Activated CD4-positive, alpha-beta T cell treated with anti-CD3 and anti-CD28 coated beads, Interleukin-2, Interleukin-4, amounts not matched to agents 100 ng/mL and 50 ng/mL, durations not matched to agents 16 hours and 8 hours (primary cell): ENCODE measurements at places on chromosomes 4 and X.

- no peak for DNase-seq
Observed at GRCh38 chr4:134027931-134028330, 173.7 kb downstream of the PABPC4L start.

DNA sequence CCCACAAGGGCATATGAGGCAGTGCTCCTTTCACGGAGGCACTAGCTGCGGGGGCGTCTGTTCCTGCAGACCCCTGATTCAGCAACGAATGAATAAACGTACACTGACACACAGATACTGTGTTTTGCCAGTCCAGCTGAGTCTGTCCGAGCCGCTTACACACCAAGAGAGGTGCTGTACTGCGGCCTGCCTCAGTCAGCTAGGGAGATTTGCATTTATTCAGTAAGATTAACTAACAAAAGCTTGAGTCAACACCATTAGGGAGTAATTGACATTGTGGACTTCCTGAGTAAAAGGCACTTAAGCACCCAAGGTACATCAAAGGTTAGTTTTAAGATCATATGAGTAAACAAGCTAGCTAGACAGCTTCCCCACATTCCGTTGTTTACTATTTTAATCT lies 31.0 kb upstream of the BEX4 start:
- DNase-seq, result no peak

- DNase-seq, result no peak
Observed at GRCh38 chrX:350534-351323, 32.1 kb upstream of the GTPBP6 start.

- no peak for DNase-seq
Observed at GRCh38 chrX:1387141-1387776, 4.7 kb downstream of the SLC25A6 start.

DNA sequence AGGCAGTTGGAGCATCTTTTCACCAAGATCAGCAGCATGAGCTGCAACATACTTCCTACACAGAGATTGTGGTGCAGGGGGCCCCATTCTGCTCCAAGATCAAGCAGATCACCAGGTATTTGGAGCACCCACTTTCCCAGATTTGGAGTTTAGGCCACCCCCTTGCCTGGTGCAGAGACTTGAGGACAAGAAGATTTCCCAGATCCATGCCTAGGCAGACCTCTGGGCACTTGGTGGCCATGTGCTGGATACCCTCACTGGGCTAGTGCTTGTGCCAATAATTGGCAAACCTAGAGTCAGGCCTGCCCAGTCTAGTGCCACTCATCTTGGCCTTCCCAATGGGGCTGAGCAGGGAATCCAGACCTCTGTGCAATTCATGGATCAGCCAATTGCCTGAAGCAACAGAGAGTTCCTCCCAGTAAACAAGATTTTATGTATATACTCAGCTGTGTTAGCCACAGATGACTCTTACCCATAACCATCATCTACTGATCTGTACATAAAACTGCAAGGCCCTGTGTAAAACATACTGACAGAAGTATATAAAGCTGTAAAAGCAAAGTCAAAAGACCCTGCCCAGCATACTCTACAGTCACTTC lies 228.4 kb upstream of the EMCN start:
- no peak for DNase-seq

DNA sequence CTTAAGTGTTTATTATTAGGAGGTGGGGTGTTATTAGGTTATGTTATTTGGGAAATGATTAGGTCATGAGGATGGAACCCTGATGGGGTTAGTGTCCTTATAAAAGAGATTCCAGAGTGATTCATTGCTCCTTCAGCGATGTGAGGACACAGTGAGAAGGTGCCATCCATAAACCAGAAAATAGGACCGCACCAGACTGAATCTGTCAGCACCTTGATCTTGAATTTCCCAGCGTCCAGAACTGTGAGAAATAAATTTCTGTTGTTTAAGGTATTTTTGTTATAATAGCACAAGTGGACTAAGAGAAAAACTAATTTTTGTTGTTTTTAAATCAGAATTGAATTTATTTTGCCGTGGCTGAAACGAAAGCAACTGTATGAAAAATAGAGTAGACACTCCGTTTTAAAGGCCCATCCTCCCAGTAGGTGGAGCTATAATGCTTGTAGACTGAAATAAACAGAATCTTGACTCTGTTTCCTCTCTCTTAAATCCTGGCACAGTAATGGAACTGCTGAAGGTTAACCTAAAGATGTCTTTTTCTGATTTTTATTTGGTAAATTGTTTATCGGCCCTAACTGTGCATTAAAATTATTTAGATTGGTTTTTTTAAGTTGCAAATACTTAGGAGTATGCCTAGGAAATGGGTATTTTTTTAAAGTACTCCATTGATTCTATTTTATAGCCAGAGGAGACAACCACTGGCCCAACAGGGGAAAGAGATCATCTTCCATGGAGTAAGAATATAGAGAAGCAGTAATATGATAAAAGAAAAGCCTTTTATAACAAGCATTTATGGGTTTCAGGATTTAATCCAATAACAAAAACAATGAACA lies 133.2 kb upstream of the ADAMTS3 start:
- peak; percentile 50 for DNase-seq

DNA sequence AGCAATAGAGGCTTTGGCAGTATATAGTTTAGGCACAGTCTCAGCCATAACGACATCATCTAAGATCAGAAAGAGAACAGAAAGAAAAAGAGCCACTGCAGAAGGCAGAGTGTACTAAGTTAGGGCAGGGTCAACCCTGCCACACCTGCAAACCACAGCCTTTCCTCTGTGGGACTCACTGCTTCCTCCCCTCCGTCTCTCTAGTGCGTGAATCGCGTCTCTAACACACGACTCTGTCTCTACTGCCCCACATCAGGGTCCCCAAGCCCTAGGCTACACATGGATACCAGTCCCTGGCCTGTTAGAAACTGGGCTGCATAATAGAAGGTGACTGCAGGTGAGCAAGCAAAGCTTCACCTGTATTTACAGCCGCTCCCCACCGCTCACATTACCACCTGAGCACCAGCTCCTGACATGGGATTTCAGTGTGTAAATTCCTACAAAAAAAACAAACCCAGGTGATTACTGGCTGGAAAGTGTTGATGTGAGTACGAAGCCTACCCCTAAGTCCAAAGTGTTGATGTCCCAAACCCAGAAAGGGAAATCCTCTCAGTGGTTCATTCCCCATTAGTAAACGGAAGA lies 128.9 kb downstream of the PRKX start:
- no peak for DNase-seq

GRCh38 chrX:129093706-129094105 lies 429.6 kb downstream of the SMARCA1 start:
- no peak for DNase-seq

DNA sequence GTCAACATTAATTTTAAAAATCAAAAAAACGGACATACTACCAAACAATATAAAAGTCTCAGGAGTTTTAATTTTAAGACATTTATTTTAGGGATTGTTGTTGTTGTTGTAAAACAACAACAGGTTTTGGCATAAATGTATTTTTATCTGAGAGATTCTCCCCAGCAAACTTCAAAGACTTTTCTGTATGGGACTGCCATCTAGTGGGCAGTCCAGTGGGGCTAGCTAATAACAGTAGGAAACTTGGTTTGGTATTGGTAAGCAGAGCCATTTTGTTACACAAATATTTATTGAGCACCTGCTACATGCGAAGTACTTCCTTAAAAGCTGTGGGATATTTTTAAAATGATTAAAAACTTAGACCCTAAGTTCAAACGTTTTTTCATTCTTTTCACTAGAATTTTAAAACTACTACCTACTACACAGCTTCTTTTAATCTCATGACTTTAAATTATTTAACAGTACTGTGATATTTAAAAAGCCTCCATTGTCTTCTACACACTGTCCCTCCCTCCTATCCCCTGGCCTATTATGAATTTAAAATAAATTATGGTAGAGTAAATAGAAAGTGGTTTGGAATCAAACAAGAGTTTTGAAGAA lies 1028.4 kb upstream of the INTU start:
- DNase-seq, result no peak

GRCh38 chr4:147029296-147029695 lies 83.6 kb upstream of the TTC29 start:
- no peak for DNase-seq

DNA sequence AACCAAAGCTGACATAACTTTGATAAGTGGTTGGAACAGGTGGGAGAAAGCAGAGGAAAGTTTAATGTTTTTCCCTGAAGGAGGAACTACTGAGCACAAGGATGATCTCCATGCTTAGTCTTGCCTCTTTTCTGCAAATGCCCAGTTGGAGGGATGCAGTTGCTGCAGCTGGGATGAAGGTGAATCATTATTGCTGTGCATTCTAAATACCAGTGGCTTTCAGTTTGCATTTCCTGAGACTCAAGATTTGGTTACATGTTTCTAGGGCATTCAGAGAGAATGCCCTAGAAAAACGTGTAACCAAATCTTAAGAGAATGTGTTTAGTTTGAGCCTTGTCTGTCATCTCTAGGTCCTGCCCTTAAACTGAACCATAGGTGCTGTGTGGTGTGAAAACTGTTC lies 42.2 kb downstream of the METTL14 start:
- no peak for DNase-seq

- DNase-seq, result no peak
Observed at GRCh38 chr4:71229477-71230270, 109.1 kb upstream of the SLC4A4 start.

GRCh38 chrX:103477496-103477895 lies 41.8 kb downstream of the RAB40A start:
- DNase-seq, result no peak

DNA sequence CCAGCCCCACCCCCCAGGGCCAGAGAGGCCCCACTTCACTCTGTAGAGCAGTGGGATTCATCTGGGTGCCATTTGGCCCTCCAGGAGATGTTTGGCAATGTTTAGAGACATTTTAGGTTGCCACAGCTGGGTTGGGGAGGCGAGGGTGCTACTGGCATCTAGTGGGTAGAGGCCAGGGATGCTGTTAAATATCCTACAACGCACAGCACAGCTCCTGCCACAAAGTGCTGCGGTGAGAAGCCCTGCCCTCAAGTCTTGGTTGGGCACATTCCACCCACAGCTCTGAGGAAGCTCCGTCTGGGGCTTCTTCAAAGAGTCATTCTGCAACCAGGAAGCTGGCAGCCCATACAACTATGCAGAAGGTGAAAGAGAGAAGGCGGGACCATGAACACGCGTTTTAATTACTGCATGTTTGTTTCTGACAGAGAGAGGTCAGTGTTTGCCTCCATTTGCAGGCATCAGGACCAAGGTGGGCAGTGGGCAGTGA lies 48.1 kb upstream of the FAM9C start:
- DNase-seq, result peak; percentile 92

DNA sequence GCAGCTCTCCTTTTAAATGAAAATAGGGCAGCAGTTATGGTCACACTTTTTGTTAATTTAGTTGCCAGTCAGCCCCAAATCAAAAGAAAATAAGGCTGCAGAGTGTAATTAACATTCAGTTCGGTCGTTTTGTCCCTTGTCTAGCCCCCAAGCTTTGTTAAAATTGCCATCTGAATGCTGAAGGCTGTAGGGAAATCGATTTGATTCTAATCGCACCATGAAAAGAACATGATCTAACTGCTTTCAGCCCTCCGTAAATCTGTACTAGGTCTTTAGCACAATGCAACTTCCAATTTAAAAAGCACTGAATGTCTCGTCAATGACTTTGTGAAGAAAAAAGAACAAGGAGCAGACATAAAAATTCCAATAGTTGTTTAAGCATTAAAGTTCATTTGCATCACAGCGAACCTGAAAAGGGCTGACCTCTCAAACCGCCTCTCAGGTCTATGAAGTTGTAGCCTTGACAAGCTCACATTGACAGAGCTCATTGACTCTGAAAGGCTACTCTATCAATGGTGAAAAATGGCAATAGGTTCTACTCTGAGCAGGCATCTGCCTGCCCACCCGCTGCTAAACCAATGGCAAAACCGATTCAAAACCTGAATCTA lies 48.9 kb downstream of the CHIC2 start:
- DNase-seq, result no peak

GRCh38 chrX:47234583-47234982 lies 1.8 kb downstream of the USP11 start:
- no peak for DNase-seq

DNA sequence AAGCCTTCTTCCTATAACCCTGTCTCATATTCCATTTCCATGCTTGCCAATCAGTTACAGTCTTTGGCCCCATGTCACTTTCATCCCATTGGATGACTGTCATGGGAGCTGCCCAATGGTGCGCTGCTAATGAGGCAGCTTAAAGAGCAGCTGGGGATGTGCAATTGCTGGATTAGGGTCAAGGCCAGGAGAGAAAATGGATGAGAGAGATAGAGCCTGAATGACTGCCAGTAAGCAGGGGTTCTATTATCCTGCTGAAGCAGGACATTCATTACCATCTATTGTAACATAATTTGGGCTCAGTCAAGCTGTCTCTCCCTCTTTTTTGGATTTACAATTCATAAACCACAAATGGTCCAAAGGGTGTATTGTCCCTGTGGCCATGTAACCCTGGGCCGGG lies 909.0 kb downstream of the CENPC start:
- no peak for DNase-seq

DNA sequence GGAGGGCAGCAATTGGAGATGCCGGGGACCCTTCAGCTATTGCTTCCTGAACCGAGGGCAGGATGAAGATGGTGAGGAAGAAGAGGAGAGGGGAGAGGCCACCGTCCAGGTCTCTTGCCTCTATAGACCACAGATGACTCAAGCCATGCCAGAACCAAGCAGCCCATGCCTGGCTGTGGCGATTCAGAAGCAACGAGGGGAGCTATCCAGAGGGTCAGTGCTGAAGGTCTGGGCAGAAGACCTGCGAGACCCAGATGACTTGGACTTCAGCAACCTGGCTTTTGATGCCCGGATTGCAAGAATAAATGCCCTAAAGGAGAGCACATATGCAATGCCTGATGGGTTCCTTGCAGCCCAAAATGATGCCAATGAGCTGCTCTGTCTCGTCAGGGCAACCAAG lies 70.2 kb upstream of the PRPS2 start:
- no peak for DNase-seq

DNA sequence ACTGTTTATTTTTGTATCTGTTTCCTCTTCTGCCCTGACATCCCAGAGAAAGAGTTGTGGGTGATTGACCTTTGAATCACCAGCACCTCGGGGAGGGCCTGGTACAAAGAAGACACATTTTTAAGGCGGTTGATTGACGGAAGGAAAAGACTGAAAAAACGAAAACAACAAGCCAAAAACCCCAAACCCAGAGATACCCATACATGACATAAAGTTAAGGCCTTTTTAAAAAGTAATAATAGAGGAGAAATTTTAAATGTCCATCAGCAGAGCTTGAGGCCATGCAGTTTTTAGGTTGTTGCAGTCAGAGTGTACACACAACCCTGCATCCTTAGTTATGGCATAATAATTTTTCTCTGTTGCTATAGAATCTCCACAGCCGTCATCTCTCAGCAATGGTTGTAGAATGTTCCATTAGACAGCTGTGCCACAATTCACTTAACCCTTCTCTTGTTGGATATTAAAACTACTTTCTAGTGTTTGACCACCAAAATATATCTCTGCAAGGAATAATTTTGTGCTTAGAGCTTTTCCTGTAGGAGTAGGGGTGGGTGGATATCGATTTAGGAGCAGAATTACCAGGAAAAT lies 110.2 kb downstream of the GNL3L start:
- no peak for DNase-seq
